ENCODE measurements at places on chromosomes 5 and 9.

DNA sequence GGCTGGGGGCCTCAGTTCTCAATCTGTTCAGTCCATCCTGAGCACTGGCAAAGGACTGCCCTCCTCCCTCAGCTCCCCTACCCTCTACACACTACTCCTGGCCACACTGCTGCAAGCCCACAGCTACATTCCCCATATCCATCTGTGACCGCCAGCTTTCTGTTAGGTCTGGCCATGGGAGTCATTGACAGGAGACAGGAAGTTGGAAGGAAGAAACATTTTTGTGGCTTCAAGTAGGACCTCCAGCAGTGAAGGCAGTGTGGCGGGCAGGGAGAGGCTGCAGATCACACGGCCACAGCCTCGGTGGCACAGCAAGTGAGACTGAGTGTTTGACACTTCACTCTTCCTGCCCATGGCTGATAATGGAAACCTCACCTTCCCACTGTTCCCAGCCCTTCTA, 55.9 kb downstream of the SECISBP2 start:
- no peak for DNase-seq

DNA sequence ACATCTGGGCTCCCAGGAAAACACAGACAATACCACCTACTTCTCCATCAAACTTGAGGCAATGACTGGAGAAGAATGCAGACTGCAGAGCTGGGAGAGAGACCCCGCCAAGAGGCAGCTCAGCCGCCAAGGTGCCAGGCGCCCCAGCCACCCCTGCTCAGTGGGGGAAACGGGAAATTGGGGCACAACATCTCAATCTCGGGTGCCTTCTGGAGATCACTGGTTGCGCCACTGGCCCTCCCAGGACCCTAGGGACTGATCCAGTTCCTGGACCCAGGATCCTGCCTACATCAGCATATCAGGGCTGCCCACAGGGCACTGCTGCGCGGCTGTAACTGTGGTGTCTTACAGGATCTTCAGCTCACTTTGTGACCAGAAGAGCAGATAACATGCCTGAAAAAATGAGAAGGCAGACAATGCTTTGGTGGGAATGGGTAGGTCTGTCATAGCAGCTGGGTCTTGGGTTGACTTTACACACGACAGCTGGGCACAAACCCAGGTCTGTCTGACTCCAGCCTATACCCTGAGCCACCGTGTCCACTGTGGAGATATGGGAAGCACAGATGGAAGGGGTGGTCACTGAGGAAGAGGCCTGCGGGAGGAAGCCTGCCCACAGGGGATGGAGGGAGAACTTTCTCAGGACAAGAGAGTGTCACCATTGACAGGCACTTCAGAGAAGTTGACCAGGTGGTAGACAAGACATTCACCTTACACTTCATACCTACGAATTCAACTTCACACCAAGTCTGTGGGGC, 135.2 kb upstream of the RAPGEF1 start:
- DNase-seq, result no peak

DNA sequence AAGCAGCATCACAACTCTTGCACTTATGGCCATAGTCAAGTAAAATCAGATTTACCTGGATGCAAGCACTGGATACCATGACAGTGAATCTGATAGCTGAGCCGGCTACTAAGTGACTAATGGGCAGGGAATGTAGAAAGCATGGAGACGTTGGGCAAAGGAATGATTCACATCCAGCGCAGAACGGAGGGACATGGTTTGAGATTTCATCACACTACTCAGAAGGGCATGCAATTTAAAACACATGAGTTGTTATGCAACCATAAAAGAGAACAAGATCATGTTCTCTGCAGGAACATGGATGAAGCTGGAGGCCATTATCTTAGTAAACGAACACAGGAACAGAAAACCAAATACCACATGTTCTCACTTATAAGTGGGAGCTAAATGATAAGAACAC, 169.1 kb upstream of the PIK3R1 start:
- no peak for DNase-seq

DNA sequence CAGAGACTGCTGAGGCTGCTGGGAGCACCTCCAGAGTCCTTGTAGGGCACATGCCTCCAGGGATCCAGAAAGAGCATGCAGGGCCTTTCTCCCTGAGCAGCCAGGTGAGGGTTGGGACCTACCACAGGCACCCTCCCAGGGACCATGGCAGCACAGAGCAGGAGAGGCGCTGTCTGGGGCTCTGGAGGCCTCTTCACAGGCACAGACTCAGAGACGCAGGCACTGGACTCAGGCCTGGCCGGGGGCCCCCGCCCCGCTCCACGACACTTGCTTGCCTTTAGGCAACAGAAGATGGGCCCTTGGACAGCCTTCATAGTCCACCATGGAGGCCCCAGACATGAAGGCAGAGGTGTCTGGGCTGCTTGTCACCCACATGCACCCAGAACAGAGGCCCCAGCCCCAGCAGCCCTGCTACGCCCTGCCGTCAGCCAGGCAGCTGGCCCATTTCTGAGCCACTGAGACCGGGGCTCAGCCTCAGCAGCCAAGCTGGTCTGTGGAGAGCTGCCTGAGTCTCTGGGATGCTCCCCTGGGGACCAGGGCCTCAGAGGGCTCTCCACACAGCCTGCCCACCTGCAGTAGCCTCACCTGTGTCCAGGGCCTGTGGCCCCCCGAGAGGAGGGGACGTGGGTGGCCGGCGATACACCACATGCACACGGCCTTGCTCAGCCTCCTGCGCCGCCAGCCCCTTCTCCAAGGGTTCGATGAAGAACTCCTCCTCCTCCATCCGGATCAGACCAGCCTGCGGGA, 72.8 kb downstream of the ADAMTS2 start:
- DNase-seq, result no peak

GRCh38 chr9:5579881-5580280, 49.0 kb upstream of the RIC1 start:
- no peak for DNase-seq

- no peak for DNase-seq
Observed at GRCh38 chr5:6338135-6338534, 40.2 kb downstream of the MED10 start.

- no peak for DNase-seq
Observed at GRCh38 chr5:90022002-90022710, 387.4 kb downstream of the CETN3 start.

- peak; percentile 55 for DNase-seq
Observed at GRCh38 chr5:149731617-149732323, 1.7 kb downstream of the PPARGC1B start.

- DNase-seq, result no peak
Observed at GRCh38 chr5:37005946-37006540, 129.5 kb downstream of the NIPBL start.

GRCh38 chr5:160369990-160370712, at the start of gene C1QTNF2:
TSS of gene C1QTNF2 (minus strand) at chr5:160370626. CDS start at chr5:160355011, 15,615 bp downstream.
- DNase-seq, result no peak

GRCh38 chr9:115200711-115201505, 83.0 kb upstream of the TNC start:
- DNase-seq, result no peak

- no peak for DNase-seq
Observed at GRCh38 chr5:4831325-4831724, 308.8 kb upstream of the ADAMTS16 start.

DNA sequence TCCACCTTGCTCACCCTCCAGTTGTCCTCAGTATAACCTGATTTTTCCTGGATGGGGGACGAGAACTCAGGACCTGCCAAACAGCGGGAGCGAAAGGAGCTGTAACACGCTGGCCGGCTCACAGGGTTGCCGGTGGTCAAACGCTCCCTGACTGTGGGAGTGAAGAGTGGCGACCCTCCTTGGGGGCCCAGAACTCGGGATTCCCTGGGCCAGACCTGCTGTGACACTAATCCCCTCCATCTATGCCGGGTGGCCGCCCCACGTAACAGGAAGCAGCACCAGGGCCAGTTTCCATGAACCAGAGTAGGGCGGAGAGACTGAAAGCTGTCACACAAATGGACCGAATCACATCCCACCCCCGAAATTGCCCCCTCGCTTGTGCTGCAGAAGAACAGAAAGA, 1809.2 kb upstream of the ACO1 start:
- DNase-seq, result no peak

GRCh38 chr5:17713301-17713700, 79.0 kb downstream of the TAF11L14 start:
- DNase-seq, result no peak

Measured in activated CD8-positive, alpha-beta memory T cell treated with anti-CD3 and anti-CD28 coated beads for 1 hour (primary cell).